ENCODE measurements at places on chromosomes 3 and 15. TPM values are rescaled to one million over a fixed set of nuclear protein-coding genes. Genes with fewer than 3 reads are reported as not detected.

GRCh38 chr15:75104804-75105557 lies 81.6 kb downstream of the PPCDC start:
- H3K27ac ChIP-seq, result no peak overlapping the region
- no peaks in the 10 kb centered on the region for H3K36me3 ChIP-seq
- peak; percentile 23 for DNase-seq
- H3K27me3 ChIP-seq, result no peaks in the 10 kb centered on the region

LRRC31 gene
- not detected for total RNA-seq

DNA sequence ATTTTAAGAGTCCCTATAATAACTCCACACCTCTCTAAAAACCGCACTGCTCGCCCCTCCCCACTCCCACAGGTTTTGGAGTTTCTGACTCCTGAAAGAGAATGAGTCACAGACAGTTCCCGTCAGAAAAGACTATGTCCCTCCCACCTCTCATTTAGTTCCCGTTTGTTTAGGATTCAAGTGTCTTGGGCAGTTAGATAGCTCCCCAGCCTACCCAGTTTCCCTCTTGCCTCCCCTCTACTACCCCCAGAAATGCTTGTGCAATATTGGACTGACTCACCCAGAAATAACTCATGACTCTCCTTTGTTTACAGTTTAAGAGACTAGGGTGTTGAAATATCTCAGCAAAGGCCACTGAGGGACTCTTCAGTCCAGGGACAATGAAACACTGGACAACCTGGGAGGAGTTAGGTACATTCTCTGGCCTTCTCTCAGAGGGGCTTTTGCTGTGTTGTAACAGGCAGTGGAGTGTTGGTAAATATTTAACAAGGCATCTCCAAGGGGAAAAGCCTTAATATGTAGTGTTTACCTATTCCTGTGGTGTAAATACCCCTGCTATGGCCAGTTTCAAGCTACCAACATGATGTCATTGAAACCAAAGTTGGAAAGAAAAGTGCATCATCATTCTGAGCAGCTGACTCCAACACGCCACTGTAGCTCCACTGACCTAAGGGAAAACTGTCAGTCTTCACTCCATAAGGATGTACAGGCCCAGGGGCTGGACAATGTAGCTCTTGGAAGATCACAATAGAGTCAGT lies 96.1 kb upstream of the CHD2 start:
- peaks cover 22% of the 10 kb centered on the region for H3K4me1 ChIP-seq
- no peaks in the 10 kb centered on the region for H3K36me3 ChIP-seq
- DNase-seq, result no peak
- no peaks in the 10 kb centered on the region for H3K27me3 ChIP-seq

DNA sequence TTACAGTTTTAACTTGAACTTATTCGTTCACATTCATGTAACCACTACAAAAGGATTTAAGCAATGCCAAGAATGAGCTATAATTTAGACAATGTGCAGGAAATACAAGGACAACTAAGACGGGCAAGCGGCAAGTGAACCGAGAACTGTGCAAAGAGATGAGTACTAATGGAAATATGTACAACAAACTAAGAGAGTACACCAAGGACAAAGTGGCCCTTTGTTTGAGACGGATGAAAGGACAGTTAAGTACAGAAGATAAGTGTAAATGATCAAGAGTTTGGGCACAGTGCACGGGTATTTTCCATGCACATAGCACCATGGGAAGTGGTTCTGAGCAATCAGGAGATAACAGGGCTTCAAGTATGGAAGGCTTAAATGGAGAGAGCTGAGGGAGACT lies 281.7 kb downstream of the ROBO2 start:
- no peaks in the 10 kb centered on the region for H3K36me3 ChIP-seq
- no peaks in the 10 kb centered on the region for H3K4me1 ChIP-seq
- no peak for DNase-seq
- H3K4me3 ChIP-seq, result no peak overlapping the region
- no peaks in the 10 kb centered on the region for H3K27me3 ChIP-seq
- no peak overlapping the region for H3K27ac ChIP-seq

GRCh38 chr3:42014458-42014920 lies 52.6 kb upstream of the ULK4 start:
- DNase-seq, result no peak
- no peaks in the 10 kb centered on the region for H3K36me3 ChIP-seq
- H3K27ac ChIP-seq, result peak overlapping the region; percentile 52
- H3K27me3 ChIP-seq, result no peaks in the 10 kb centered on the region

ENTPD3 gene
- total RNA-seq, result not detected

DNA sequence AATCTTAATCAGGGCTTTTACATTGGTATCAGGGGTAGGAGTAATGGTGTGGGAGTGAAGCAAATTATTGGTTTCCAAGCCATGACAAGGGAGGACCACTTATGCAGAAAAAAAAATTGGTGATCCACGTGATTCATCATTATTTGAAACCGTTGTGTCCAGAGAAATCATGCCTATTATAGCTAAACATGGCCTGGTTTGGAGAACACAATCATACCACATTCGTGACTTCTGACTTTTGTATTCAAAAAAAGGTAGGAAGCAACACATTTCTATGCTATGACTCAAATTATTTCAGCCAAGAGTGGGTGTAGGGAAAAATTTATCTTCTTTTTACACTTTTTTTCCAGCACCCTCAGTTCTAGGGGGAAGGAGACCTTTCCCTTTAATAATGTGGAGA lies 924.3 kb upstream of the GBE1 start:
- no peak overlapping the region for H3K4me3 ChIP-seq
- H3K36me3 ChIP-seq, result no peaks in the 10 kb centered on the region
- DNase-seq, result no peak
- H3K27me3 ChIP-seq, result no peaks in the 10 kb centered on the region
- H3K27ac ChIP-seq, result no peak overlapping the region

SPINK8 gene
- total RNA-seq, result not detected
